ENCODE measurements at places on chromosomes 4 and X. TPM values are rescaled to one million over a fixed set of nuclear protein-coding genes. Genes with fewer than 3 reads are reported as not detected.

- DNase-seq, result no peak
- no peaks in the 10 kb centered on the region for H3K36me3 ChIP-seq
- no peak overlapping the region for H3K27ac ChIP-seq
- H3K4me3 ChIP-seq, result no peak overlapping the region
- no peaks in the 10 kb centered on the region for H3K4me1 ChIP-seq
Observed at GRCh38 chrX:139905051-139905450, 27.8 kb downstream of the ATP11C start.

Gene SYN1
- 11.9 TPM for total RNA-seq

Gene MXRA5
- 11.1 TPM for total RNA-seq

- no peaks in the 10 kb centered on the region for H3K27me3 ChIP-seq
- H3K36me3 ChIP-seq, result no peaks in the 10 kb centered on the region
- H3K27ac ChIP-seq, result no peak overlapping the region
- DNase-seq, result no peak
- H3K4me3 ChIP-seq, result no peak overlapping the region
- H3K4me1 ChIP-seq, result no peaks in the 10 kb centered on the region
Observed at GRCh38 chrX:26722666-26723428, 506.9 kb downstream of the MAGEB5 start.

Gene CT55
- not detected for total RNA-seq

- H3K27me3 ChIP-seq, result no peaks in the 10 kb centered on the region
- no peaks in the 10 kb centered on the region for H3K36me3 ChIP-seq
- H3K27ac ChIP-seq, result no peak overlapping the region
Observed at GRCh38 chr4:70152088-70152487, 1.9 kb upstream of the PRR27 start.

DNA sequence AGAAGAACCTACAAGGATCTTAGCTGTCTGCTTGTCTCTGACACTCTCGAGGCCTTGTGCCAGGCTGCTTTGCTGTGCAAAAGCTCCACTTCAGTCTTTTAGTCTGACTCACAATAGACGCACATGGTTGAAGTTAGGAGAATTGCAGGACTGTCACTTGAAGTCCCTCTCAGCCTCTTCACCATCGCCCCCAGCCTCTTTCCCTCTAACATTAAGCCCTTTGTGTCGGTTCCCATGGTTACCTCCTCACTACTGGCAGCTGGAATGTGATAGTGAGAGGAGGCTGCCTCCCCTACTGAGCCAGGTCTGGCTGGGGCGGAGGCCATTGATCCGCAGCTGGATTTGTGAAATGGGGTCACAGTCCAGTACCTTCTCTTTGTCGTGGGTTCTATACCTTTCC lies 201.8 kb downstream of the SOWAHB start:
- H3K4me3 ChIP-seq, result no peak overlapping the region
- H3K27ac ChIP-seq, result no peak overlapping the region
- no peak for DNase-seq
- no peaks in the 10 kb centered on the region for H3K36me3 ChIP-seq
- H3K27me3 ChIP-seq, result peaks cover 33% of the 10 kb centered on the region

GRCh38 chr4:165877286-165877685 lies 4.2 kb downstream of the TLL1 start:
- no peaks in the 10 kb centered on the region for H3K36me3 ChIP-seq
- H3K4me1 ChIP-seq, result peaks cover 19% of the 10 kb centered on the region
- no peak overlapping the region for H3K27ac ChIP-seq
- peaks cover 14% of the 10 kb centered on the region for H3K27me3 ChIP-seq
- no peak for DNase-seq

DNA sequence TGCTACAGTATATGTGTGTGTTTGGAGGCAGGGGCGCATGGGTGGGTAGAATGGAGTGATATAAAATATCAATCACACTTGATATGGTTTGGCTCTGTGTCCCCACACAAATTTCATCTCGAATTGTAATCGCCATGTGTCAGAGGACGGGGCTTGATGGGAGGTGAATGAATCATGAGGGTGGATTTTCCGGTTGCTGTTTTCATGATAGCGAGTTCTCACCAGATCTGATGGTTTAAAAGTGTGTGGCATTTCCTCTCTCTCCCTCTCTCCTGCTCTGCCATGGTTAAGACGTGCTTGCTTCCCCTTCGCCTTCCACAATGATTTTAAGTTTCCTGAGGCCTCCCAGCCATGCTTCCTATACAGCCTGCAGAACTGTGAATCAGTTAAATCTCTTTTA lies 14.8 kb downstream of the SOWAHB start:
- H3K4me3 ChIP-seq, result no peak overlapping the region
- DNase-seq, result no peak
- peaks cover 11% of the 10 kb centered on the region for H3K27me3 ChIP-seq
- no peaks in the 10 kb centered on the region for H3K4me1 ChIP-seq
- no peaks in the 10 kb centered on the region for H3K36me3 ChIP-seq

Gene RASL11B
- total RNA-seq, result 2.3 TPM

Gene NEIL3
- 0.46 TPM for total RNA-seq

GRCh38 chr4:67685532-67685859 lies 15.5 kb downstream of the UBA6 start:
- H3K36me3 ChIP-seq, result no peaks in the 10 kb centered on the region
- H3K27me3 ChIP-seq, result no peaks in the 10 kb centered on the region
- no peak for DNase-seq
- H3K27ac ChIP-seq, result no peak overlapping the region
- no peaks in the 10 kb centered on the region for H3K4me1 ChIP-seq
- H3K4me3 ChIP-seq, result no peak overlapping the region

Gene PPP1R2C
- total RNA-seq, result not detected

- no peaks in the 10 kb centered on the region for H3K4me1 ChIP-seq
- no peaks in the 10 kb centered on the region for H3K36me3 ChIP-seq
- no peak for DNase-seq
- no peak overlapping the region for H3K4me3 ChIP-seq
Observed at GRCh38 chrX:47843363-47843762, 6.7 kb downstream of the ZNF81 start.

Gene ATRX
- total RNA-seq, result 105 TPM

GRCh38 chr4:25658777-25659176 lies 3.1 kb downstream of the SLC34A2 start:
- H3K27me3 ChIP-seq, result no peaks in the 10 kb centered on the region
- no peaks in the 10 kb centered on the region for H3K36me3 ChIP-seq
- H3K4me1 ChIP-seq, result no peaks in the 10 kb centered on the region

- no peak overlapping the region for H3K27ac ChIP-seq
- no peaks in the 10 kb centered on the region for H3K27me3 ChIP-seq
- no peak for DNase-seq
- no peak overlapping the region for H3K4me3 ChIP-seq
- no peaks in the 10 kb centered on the region for H3K36me3 ChIP-seq
Observed at GRCh38 chr4:5213087-5213595, 161.9 kb downstream of the STK32B start.

DNA sequence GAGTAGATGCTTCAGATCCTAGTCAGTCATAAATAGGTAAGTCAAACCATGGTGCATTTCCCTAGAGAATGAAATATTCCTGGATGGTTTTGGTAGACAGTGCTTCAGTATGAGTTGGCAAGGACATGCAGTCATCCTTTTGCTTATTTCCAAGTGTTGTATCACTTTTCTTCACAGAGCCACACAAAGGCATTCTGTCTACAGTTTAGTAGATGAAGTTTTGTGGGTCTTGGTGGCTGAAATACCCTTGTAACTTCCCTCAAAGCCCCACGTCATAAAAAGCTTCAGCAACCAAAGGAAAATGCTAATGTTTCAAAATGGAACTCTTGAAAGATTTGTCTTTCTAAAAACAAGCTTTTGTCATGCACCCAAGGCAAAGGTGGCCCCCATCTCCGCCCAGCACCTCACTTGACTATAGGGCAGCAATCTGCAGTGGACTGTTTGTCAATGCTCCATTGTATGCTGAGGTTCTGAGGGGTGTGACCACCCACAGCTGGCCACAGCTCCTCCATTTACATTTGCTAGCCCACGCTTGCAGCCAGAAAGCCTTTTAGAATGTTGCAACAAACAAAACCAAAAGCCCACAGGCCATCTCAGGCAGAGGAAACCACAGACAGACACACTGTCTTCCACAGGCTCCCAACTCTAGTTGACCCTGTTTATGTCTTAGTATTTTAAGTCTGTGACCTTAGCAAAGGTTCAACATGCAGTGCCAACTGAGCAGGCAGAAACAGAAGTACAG lies 87.1 kb upstream of the FAM9C start:
- no peaks in the 10 kb centered on the region for H3K36me3 ChIP-seq
- no peak overlapping the region for H3K27ac ChIP-seq
- H3K4me3 ChIP-seq, result no peak overlapping the region

DNA sequence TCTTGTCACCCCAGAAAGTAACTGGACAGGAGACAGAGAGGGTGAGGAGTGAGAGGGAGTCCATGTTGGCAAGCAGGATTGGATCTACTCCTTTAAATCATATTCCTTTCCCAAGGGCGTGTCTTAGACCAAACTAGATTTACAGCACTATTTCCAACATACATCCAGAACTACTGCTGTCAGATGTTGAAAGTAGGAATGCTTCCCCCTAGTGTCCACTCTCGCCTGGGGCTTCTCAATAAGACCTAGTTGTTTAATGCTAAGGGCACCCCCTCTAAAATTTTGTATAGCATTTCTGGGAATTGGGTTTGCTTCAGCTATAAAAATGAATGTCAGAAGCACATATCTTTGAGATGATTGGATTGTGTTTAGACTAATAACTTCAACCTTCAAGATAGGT lies 13.3 kb downstream of the OFD1 start:
- no peaks in the 10 kb centered on the region for H3K36me3 ChIP-seq
- H3K27me3 ChIP-seq, result no peaks in the 10 kb centered on the region
- no peak overlapping the region for H3K27ac ChIP-seq
- DNase-seq, result peak; percentile 18

DNA sequence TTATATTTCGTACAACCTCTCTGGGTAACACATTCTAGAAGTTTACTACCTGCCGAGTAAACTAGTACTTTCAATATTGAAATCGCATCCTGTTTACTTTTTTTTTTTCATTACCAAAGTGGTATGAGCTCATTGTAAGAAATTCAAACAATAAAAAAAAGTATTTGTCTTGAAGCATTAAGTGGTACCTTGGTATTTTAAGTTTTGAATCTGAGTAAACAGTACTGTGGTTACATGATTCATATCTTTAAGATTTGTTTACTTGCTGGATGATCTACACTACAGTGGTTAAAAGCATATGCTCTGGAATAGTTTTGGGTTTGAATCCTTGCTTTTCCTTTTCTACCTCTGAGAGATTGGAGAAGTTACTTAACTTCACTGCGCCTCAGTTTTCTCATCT lies 3.8 kb upstream of the MMGT1 start:
- H3K4me3 ChIP-seq, result no peak overlapping the region
- H3K27ac ChIP-seq, result no peak overlapping the region
- H3K27me3 ChIP-seq, result no peaks in the 10 kb centered on the region
- no peaks in the 10 kb centered on the region for H3K36me3 ChIP-seq
- peaks cover 6% of the 10 kb centered on the region for H3K4me1 ChIP-seq

- H3K27ac ChIP-seq, result no peak overlapping the region
- no peaks in the 10 kb centered on the region for H3K4me1 ChIP-seq
- H3K4me3 ChIP-seq, result no peak overlapping the region
- DNase-seq, result no peak
- no peaks in the 10 kb centered on the region for H3K36me3 ChIP-seq
Observed at GRCh38 chr4:188942606-188943005, 803.4 kb downstream of the TRIML1 start.

DNA sequence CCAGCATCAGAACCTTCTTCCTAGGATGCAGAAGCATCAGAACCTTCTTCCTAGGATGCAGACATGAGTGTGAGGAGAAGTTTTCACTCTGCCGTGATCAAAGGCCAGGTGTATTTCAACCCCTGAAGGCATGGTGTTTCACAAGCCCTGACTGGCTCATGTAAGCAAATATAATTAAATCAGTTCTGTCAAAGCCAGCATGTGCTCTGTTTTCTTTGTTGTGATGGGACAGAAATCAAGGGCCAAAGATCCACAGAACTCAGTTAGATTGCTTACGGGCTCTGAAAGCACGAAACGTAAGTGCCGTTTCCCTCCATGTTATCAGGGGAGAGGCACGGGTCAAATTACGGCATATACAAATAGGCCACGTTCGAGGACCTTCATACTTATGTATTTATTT lies 32.0 kb upstream of the CLDN24 start:
- no peaks in the 10 kb centered on the region for H3K27me3 ChIP-seq
- no peaks in the 10 kb centered on the region for H3K4me1 ChIP-seq
- no peak for DNase-seq
- no peak overlapping the region for H3K4me3 ChIP-seq
- no peaks in the 10 kb centered on the region for H3K36me3 ChIP-seq
- H3K27ac ChIP-seq, result no peak overlapping the region

GRCh38 chr4:153183146-153183545 lies 21.1 kb upstream of the TRIM2 start:
- no peaks in the 10 kb centered on the region for H3K4me1 ChIP-seq
- H3K36me3 ChIP-seq, result no peaks in the 10 kb centered on the region
- H3K4me3 ChIP-seq, result no peak overlapping the region

- no peak for DNase-seq
- H3K36me3 ChIP-seq, result no peaks in the 10 kb centered on the region
- no peaks in the 10 kb centered on the region for H3K4me1 ChIP-seq
- H3K27me3 ChIP-seq, result no peaks in the 10 kb centered on the region
Observed at GRCh38 chrX:52217494-52218160, 32.9 kb downstream of the MAGED4 start.

Gene IRF2
- total RNA-seq, result 41.4 TPM

Gene CSAG2
- not detected for total RNA-seq

Gene EDA2R
- 0.57 TPM for total RNA-seq

DNA sequence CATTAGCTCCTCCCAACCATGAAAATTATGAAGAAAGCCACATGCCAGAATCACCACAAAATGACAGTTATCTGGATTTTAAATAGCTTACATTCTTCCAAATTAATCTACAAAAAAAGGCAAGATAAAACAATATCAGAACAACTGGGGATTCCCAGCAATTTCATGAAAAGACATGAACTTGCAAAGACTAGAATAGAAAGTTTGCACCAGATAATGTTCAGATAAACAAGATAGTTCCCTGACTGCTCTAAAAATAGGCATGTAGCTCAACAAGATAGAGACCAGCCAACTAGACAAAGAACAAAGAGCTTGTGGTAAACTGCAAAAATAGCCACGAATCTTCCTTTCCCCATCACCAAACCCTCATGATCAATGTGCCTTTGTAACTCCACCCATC lies 30.3 kb upstream of the DDX53 start:
- no peak overlapping the region for H3K4me3 ChIP-seq
- DNase-seq, result no peak
- no peaks in the 10 kb centered on the region for H3K4me1 ChIP-seq
- no peak overlapping the region for H3K27ac ChIP-seq

Gene SLC16A2
- total RNA-seq, result 12.6 TPM

DNA sequence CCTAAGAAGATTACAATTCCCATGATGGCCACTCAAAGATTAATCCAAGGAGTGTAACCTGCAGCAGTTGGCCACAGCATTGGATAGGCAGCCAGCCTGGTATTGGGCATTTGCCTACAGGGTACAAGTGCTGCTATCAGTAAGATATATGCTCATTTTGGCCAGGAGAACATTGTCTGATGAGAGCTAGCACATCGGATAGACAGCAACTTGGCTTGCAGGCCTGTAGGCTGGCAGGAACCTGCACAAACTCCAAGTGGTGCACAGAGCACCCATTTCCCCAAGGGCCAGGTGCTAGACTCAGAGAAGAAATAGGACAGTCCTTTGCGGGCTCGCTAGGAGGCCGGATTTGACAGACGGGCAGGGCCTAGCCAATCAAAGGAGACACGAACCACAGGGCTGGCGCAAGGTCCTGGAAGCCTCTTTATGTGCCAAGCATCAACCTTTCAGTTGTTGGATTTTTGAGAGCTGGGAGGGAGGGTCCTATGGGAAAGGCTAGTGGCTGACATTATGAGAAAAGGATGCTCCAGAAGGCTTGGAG lies 11.7 kb upstream of the AP1AR start:
- no peak overlapping the region for H3K27ac ChIP-seq
- DNase-seq, result no peak
- H3K4me3 ChIP-seq, result no peak overlapping the region
- no peaks in the 10 kb centered on the region for H3K27me3 ChIP-seq
- no peaks in the 10 kb centered on the region for H3K4me1 ChIP-seq
- H3K36me3 ChIP-seq, result no peaks in the 10 kb centered on the region

Gene SGMS2
- 25.0 TPM for total RNA-seq

Gene BANK1
- total RNA-seq, result 0.56 TPM
